ENCODE measurements at places on chromosomes 3 and 15. TPM values are rescaled to one million over a fixed set of nuclear protein-coding genes. Genes with fewer than 3 reads are reported as not detected.

Gene CISH
- total RNA-seq, result 0.32 TPM

Gene STRIT1
- not detected for total RNA-seq

Gene LINGO1
- 2.7 TPM for total RNA-seq

Gene PLA2G4D
- total RNA-seq, result not detected

Gene EXD1
- not detected for total RNA-seq

Gene CTXN2
- not detected for total RNA-seq

Gene ZIC4
- not detected for total RNA-seq

Gene C3orf85
- not detected for total RNA-seq

Gene CPNE9
- not detected for total RNA-seq

Gene MESP2
- not detected for total RNA-seq

Gene RPP25
- total RNA-seq, result 18.3 TPM

Gene GPD1L
- total RNA-seq, result 5.7 TPM

Gene CCR9
- total RNA-seq, result not detected

Gene AMOTL2
- total RNA-seq, result 193 TPM

Gene RLBP1
- total RNA-seq, result not detected

Gene SEMA4B
- total RNA-seq, result 17.7 TPM
